ENCODE measurements at places on chromosomes 7 and 10.

- DNase-seq = no peak
These were observed 280.2 kb upstream of the HGF start for GRCh38 chr7:82049891-82050533.

GRCh38 chr7:95501261-95501832, 15.6 kb downstream of the ASB4 start:
- DNase-seq = no peak

- DNase-seq = no peak
These were observed 546.4 kb upstream of the FZD8 start for GRCh38 chr10:36188461-36188860.

- DNase-seq = no peak
These were observed 35.3 kb upstream of the CYTH3 start for GRCh38 chr7:6307762-6308161.

DNA sequence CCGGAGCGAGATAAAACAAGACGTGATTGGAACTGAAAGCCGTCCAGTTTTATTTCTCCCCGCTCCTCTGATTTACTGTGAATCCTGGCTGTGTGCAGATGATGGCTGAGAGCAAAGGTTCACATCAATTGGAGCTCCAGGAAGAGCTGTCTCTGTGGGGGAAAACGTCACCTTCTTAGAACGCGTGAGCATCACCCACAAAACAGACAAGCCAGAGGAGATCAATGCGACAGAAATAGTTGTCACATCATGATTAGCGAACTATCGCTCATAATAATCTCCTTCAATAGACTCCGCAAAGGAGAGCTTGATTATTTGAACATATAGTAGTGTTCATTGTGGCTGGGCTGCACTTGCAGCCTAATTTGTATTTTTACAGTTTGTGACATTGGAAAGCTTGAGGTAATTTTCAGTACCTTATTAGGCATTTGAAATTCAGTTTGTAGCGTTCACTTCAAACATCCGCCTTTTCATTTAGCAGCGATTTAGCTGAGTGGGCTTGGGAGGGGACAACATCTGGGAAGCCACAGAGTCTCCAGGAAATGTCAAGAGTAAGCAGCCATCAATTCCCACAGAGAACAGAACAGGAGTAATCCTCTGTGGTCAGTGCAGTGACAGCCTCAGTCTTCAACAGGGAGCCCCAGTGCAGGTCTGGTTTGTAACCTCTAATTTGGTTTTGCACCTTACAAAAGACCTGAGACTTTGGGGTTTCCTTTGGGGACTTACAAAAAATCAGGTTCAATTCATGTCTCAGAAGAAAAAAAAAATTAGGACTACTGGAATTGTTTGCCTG, 276.8 kb upstream of the PFKP start:
- DNase-seq = no peak

All from activated CD4-positive, alpha-beta T cell treated with anti-CD3 and anti-CD28 coated beads for 4 hours (primary cell).